ENCODE measurements at places on chromosomes 7 and 10. TPM values are rescaled to one million over a fixed set of nuclear protein-coding genes. Genes with fewer than 3 reads are reported as not detected.

The PRPS1L1 gene
- total RNA-seq: not detected

The SLC16A9 gene
- total RNA-seq: 0.18 TPM

The GAD2 gene
- total RNA-seq: not detected

The CARD11 gene
- 0.18 TPM for total RNA-seq

The WDFY4 gene
- not detected for total RNA-seq

The TMEM236 gene
- not detected for total RNA-seq

The ZP3 gene
- 0.83 TPM for total RNA-seq

The SRRM3 gene
- total RNA-seq: 0.18 TPM

The CFAP70 gene
- total RNA-seq: 0.18 TPM

The STYXL1 gene
- total RNA-seq: 73.8 TPM

The NPY4R gene
- total RNA-seq: 0.83 TPM

The STRIP2 gene
- total RNA-seq: 2.2 TPM

The CTTNBP2 gene
- total RNA-seq: 11.3 TPM

The MYL10 gene
- not detected for total RNA-seq

The SNCG gene
- 10.6 TPM for total RNA-seq

The NUTM2E gene
- not detected for total RNA-seq

The ERVW-1 gene
- not detected for total RNA-seq

The HOXA7 gene
- 0.18 TPM for total RNA-seq

The SPDYE8 gene
- total RNA-seq: not detected
